ENCODE measurements at places on chromosomes 3 and 15.
A peak's percentile ranks its signal among the peaks of the same experiment; 100 is the strongest.

DNA sequence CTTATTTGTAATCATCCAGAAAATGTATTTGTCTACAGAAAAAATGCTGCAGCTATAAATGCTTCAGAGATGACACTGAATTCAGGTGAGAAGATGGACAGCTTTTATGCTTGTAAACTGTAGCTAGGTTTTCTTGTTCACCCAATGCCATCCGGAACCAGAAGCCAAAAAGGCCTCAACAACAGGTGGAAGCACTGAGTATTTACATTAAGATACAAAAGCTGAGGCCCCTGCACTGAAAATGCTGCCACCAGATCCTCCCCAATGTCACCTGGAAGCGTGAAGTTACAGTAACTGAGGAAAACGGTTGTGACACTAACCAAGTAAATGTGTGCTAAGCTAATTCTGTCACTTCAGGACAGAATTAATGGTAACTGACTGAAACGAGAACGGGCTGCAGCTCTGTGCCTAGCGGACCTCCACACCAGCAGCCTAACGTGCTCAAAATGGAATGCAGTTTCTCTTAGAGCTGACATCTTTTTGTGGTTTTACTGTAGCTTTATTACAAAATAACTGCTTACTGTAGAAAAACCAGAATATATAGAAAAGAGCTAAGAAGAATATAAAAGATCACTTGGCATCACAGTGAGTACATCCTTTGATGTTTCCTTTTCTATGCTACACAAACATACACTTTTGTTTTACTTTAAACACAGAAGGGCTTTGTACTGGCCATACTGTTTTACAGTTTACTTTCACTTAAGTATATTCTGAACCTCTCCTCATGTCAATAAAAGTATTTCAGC is 7.6 kb downstream of the CHSY1 start:
- no peak for DNase-seq

DNA sequence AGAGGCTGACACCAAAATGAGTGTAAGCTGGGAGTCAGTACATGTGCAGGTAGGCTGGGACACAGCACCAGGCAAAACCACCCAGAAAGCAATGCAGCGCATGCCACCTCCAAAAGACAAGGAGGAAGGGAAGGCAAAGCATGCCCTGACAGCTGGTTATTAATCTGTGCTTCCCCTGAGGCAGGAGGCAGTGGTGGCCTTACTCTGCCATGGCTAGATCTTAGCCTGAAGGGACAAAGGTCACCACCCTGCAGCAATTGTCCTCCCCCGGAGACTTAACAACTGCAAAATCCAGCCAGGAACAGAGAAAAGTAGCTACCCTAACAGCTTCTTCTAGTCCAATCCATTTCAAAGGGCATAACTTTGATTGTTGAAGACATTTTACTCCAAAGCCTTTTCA is 73.7 kb downstream of the PLD1 start:
- DNase-seq = no peak

DNA sequence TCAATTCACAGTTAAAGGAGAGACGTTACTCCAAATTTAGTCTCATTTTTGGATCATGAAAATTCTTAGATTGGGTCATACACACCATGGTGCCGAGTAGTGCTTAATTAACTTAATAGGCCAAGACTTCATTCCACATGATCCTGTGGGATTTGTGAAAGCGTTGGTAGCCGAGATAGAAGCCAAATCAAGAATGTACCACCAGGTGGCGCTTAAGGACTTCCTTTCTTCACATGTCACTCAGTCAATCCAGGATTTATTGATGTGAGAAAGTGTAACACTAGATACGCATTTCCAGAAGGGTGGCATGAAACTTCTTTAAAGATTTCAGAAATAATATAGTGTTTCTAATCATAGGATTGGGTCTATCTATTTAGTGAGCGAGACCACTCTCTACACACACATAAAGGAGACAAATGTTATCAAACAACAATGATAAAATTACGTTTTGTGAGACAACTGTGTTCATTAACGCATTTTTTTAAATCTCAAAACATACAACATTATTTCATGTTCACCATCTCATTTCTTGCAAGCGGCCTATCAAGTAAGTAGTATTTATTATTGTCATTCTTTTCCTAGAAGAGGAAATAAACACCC is 436.1 kb downstream of the CHL1 start:
- DNase-seq = peak; percentile 40

DNA sequence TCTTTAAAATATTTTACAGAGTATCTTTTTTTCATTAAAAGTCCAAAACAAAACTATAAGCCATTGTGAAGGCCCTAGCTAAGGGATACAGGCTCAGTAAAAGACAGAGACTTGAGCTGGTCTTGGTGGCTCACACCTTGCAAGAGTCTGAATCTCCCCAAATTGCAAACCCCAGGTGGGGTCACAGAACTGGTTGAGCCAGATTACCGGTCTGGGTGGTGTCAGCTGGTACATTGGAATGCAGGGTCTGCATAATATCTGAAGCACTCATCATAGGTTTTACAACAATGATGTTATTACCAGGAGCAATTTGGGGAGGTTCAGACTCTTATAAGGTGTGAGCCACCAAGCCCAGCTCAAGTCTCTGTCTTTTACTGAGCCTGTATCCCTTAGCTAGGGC is 201.2 kb upstream of the ARPP21 start:
- DNase-seq = no peak

All from RCC 7860 (cell line).